Stimulated activated naive CD4-positive, alpha-beta T cell (primary cell): ENCODE measurements at places on chromosomes 3 and 15.

- no peak for DNase-seq
These were observed 48.6 kb upstream of the TEX264 start for GRCh38 chr3:51622413-51622812.

GRCh38 chr3:168047190-168047795 lies 48.4 kb downstream of the GOLIM4 start:
- no peak for DNase-seq

DNA sequence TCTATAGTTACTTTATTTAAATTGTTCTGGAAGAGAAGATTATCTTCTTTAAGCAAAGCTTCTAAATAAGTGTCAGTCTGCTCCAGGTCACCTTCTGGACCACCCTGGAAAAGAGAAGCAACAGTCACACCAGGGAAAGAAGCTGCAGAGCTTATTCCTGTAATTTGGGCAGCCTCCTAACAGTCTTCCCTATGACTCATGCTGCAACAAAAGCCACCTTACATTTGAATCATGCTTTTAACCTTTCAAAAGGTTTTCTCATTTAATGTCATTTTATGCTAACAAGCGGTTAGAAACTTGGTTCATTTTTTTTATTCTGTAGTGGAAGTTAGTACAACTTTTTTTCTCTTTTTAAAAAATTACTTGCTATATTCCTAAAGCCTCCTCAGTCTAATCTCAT lies 5.3 kb upstream of the GUCA1C start:
- no peak for DNase-seq

DNA sequence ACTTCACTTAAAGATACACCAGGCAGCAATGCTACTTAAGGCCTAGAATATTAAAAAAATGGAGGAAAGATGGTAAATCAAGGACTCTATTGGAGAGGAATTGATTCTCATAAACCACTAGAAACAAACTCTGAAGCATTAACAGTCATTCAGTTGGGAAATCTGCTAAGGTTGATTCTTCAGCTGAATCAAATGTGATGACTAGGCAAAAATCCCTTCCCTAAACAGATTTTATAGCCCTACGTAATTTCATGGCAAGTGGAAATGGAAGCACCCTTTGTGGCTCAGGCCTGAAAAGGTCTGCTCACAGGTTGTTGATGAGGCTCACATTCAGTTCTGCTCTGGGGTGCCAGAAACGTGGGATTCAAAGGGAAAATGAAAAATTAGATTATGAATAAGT lies 38.8 kb upstream of the ARL14 start:
- DNase-seq, result no peak

GRCh38 chr15:64635499-64636495 lies 139.6 kb downstream of the RBPMS2 start:
- no peak for DNase-seq

GRCh38 chr3:159273608-159274007 lies 471.8 kb downstream of the MFSD1 start:
- no peak for DNase-seq

DNA sequence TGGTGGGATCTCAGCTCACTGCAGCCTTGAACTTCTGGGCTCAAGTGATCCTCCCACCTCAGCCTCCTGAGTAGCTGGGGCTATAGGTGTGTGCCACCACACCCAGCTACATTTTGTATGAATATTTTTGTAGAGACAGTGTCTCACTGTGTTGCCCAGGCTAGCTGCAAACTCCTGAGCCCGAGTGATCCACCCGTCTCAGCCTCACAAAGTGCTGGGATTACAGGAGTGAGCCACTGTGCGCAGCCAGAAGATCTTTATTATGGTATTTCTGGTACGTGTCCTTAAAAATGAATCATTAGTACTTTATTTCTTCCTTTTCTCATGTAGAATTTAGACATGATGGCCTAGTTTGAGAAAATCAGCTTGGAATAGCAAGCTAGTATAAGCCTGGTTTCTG lies 153.3 kb downstream of the BCHE start:
- no peak for DNase-seq

DNA sequence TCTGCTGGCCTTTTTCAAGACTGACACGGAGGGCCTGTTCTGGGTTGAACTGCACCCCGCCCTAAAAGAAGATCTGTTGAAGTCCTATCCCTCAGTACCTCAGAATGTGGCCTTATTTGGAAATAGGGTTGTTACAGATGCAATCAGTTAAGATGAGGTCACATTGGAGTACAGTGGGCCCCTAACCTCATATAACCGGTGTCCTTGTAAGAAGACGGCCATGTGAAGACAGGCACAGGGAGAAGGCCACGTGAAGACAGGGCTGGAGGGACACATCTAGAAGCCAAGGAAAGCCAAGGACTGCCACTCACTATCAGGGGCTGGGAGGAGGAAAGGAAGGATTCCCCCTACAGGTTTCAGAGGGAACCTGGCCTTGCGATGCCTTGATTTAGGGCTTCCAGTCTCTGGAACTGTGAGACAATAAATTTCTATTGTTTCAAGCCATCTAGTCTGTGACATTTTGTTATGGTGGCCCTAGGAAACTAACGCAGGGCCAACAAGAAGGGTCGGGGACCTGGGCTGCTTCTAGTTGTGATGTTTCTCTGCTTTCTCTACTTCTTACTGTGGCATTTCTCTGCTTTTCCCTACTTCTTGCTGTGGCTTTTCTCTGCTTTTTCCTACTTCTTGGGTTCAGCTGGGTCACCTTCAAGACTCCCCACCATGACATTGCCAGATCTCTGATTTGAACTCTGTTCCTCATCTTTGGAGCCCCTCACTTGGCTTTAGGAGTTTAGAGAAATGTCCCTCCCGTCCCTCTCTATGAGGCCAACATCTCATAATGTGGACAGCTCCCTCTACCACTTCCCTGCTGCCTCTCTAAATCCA lies 4.8 kb upstream of the CCDC174 start:
- no peak for DNase-seq

GRCh38 chr3:7407107-7407506 lies 546.2 kb downstream of the GRM7 start:
- no peak for DNase-seq

DNA sequence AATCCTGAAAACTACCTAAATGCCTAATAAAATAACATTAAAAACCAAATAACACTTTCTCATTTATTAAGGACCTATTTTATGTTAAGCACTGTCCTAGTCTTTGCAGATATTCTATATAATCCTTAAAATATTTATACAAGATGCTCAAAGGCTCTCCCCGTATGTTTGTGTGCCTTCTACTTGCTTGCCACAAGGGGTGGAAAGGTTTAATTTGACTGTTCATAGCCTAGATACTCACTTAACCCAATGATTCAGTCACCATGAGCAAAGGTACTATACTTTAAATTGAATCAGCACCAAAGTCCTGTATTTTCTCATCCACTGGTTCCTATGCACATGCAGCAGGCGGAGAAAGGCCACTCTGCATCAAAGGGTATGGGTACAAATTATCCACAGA lies 32.0 kb downstream of the LSAMP start:
- no peak for DNase-seq

GRCh38 chr3:99638167-99638948 lies at the start of gene COL8A1:
Gene COL8A1, plus strand, starts transcription at chr3:99638594. Its CDS starts 152,089 bp downstream, at chr3:99790683.
- DNase-seq, result no peak

DNA sequence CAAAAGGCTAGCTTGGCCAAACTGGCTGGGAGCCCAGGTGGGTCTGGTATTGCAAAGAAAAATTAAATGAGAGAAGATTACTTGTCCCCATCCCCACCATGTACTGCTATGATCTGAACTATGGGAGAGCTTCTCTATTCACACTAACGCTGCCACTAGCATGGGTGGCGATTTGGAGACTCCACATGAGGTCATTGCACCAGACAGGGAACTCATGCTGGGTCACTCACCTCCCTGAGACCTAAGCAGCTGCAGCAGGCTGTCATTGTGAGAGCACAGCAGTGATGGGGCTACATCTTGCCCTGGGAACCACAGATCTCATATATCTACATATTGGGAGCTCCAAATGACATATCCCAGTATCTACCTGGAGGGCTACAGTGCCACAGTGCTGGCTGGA lies 36.3 kb upstream of the NECTIN3 start:
- DNase-seq, result no peak

GRCh38 chr15:95996494-95996893 lies 334.0 kb upstream of the NR2F2 start:
- no peak for DNase-seq

GRCh38 chr3:184361932-184362667 lies 590 bp downstream of the POLR2H start:
- no peak for DNase-seq

GRCh38 chr3:148998715-148999423 lies 7.5 kb downstream of the GYG1 start:
- no peak for DNase-seq

- no peak for DNase-seq
These were observed 72.7 kb downstream of the TJP1 start for GRCh38 chr15:29749365-29750086.

- no peak for DNase-seq
These were observed 152.5 kb downstream of the MEX3B start for GRCh38 chr15:81893182-81893835.

GRCh38 chr3:77195766-77196545 lies 156.1 kb downstream of the ROBO2 start:
- DNase-seq, result no peak

DNA sequence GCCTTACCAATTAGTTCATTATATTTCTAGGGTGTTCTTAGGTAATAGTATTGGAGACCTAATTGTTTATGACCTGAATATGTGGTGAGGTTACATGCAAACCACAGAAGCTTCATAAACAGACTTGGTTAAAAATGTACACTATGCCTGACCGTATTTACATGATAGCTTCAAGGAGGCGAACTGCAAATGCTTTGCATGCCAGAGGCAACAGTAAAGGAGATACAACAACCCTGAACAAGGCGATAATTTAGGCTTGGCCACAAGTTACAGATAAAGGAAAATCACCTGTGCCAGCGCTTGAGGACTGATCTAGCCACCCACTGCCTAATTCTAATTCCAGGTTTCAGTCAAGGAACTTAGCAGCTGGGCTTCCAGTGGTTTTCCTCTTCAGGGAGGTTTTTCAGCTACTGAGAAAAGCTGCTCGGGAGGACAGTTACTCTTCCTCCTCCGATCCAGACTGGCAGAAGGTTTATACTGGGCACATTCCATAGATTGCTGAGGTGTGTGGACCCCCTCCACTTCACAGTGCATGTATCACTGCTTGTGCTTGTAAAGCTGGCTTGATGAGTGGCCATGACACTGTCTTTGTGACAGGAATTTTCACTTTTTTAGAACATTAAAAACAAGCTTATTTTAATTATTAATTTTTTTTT lies 95.6 kb downstream of the DHX36 start:
- DNase-seq, result no peak
